ENCODE measurements at places on chromosomes 5 and 9.

DNA sequence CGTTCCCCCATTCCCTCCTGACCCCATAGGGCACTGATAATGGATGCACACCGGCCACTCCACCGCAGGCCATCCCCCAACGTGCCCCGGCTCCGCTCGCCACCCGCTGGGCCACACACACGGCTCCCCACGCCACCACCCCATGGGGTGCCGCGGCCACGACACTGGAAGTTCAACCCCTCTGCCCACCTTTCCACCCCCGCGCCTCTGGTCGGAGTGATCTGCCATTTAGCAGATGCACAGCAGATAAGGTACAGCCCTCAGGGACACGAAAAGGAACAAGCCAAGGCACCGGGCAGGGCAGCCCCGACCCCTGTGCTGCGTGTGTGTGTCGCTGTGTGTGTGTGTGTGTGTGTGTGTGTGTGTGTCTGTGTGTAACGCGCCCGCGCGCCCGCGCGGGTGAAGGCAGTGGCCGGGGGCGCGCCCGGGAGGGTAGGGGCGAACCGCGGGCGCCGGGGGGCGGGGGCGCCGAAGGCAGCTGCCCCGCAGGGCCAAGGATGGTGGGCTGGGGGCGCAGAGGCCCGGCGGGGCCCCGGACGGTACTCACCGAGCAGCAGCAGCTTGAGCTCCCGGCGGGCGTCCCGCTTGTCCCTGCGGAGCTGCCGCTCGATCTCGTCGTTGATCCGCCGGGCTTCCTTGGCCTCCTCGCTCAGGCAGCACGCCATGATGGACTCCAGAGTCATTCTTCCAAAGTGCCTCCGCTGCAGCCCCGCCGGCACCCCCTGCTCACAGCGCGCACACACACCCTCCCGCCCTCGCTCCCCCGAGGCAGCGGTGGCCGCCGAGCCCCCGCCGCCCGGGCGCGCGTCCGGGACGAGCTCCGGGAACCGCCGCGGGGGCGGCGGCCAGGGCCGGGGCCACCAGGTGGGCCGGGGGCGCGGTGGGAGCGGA, 813 bp downstream of the GNAQ start:
- peak; percentile 58 for DNase-seq

DNA sequence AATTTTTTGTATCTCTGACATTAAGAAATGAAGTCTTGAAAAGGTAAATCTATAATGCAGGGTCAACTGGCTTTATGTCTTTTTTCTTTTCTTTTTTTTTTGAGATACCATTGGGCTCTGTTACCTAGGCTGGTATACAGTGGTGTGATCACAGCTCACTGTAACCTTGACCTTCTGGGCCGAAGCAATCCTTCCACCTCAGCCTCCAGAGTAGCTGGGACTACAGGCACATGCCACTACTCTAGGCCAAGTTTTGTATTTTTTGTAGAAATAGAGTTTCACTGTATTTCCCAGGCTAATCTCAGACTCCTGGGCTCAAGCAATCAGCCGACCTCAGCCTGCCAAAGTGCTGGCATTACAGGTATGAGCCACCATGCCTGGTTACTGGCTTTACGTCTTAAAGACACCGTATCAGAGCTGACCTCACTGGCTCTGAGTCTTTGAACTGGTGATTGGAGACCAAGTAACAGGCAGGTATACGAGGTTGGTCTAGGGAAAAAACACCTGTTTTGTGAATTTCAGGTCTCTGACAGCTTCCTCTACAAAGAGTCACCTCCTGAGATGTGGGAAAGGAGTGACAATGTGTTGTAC, 70.4 kb upstream of the GPBP1 start:
- no peak for DNase-seq

DNA sequence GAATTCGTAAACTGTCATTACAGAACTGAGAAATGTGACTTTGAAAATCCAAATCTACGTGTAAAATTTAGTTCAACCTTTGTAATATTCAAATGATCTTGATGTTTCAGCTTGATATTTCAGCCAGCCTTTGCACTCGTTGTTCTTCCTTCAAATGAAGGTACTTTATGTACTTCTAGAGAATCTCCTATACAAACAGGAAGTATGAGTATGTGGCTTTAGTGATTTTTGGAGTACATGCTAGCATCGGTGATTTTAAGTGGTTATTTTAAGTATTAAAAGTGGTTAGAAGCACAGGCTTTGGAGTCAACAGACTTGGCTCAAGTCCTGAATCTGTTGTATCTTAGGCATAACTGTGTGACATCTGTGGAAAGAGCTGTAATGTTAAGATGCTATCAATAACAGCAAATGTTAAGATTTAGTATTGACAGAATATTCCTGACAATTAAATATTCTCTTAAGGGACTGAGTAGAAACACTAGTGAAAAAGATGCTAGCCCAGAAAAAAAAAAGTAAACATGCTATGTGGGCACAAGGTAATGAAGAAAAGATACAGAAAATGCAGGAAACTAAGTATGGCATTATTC, 398.0 kb downstream of the ADGRV1 start:
- no peak for DNase-seq

GRCh38 chr5:26761446-26761845, 276.9 kb downstream of the CDH9 start:
- DNase-seq, result no peak

DNA sequence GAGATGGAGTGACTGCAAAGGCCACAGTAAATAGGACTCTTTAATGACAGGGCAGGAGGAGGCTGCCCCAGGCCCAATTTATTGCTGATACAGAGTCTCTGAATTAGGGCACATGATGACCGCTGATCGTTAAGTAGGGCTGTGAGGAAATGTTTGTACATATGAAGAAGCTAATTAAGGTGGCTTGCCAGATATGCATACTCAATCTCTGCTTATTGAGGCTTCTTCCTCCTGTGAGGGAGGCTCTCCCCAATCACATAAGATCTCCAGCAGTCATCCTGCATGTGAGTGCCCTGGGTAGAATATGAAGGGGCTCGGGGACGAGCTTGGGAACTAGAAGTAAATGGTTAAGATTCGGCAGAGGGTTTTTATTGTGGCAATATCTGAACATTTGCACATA, 8.2 kb upstream of the CD180 start:
- DNase-seq, result no peak

GRCh38 chr5:14488709-14489108, 92.9 kb upstream of the OTULINL start:
- no peak for DNase-seq

- no peak for DNase-seq
Measured at GRCh38 chr9:117643288-117643654, 60.9 kb upstream of the TLR4 start.

DNA sequence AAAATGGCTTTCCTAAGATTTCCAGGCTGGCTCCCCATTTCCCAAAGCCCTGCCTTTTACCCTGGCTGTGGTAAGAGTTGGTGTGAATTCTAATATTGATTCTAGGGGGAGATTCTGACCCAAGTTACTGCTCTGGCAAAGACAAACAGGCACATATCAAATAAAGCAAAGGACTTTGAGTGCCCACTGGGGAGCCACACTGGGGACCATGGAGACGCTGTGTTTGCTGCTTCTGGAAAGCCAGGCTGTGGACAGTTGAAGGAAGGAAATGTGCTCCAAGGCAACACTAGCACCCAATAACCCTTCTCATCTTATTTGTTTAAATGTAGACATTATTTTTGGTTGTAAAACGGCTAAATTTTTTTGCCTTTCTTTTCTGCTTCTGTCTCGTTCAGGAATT, 78.7 kb downstream of the SNCAIP start:
- no peak for DNase-seq

GRCh38 chr5:101720033-101720432, 576.1 kb downstream of the SLCO4C1 start:
- no peak for DNase-seq

DNA sequence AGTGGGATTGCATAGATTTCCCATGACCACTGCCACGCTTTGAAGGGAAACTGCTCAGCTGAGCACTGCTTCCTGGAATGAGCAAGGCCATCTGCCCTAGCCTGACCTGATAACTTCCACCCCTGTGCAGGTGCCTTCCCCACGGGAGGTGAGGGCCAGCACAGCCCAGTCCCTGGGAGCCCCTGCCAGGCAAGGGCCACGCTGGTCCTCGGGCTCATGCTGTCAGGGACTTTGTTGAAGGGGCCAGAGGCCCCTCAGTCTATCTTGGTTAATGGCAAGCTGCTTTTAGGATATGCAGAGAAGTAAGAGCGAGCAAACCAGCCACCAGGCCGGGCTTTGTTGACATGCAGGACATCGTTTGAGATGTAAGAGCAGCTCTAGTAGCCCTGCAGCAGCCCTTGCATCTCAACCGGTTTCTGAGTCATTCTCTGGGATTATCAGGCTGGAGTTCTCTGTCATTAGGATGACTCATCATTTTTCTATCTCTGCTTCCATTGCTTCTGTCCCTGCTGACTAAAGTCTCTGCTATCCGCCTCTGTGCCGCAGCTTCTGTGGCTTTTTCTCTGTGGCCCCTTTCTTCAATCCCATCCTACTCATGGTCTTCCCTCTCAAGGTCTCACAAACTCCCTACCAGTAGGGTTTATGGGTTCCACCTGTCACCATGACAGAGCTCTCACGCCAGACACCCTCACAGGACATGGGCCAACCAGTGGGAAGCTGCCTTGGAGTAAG, 30.6 kb upstream of the IQGAP2 start:
- peak; percentile 83 for DNase-seq

- DNase-seq, result no peak
Measured at GRCh38 chr5:158414333-158414762, 555.4 kb upstream of the CLINT1 start.

DNA sequence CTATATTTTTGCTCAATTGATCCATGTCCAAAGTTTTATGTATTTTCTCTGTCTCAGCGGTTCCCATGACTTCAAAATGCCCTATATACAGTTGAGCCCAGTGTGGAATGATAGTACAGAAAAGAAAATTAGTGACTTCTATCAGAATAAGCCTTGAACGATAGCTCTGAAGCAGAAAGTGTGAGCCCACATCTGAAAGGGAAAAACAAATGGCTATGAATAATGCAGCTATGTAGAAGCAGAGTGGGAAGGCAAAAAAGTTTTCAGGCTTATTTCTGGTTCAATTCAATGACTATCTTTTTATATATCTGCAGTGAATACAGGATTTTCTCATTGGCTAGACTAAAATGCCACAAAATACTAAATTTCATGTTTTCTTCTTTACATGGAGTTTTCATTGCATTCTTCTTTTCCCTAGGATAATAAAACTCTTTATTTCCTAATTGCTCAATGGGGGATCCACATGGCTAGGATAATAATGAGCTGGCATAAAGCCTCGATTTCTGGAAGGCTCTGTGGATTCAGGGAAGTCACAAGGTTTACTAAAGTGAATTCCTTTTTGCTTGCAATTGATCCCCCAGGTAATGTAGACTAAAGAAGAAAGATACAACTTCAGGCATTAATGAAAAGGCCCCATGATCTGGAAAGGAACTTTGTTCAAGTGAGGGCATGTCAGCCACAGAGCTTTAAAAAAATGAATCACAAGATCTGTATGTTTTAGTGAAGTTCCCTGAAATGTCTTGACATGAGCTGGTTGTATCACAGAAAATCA, 377.0 kb upstream of the RIOK2 start:
- no peak for DNase-seq

DNA sequence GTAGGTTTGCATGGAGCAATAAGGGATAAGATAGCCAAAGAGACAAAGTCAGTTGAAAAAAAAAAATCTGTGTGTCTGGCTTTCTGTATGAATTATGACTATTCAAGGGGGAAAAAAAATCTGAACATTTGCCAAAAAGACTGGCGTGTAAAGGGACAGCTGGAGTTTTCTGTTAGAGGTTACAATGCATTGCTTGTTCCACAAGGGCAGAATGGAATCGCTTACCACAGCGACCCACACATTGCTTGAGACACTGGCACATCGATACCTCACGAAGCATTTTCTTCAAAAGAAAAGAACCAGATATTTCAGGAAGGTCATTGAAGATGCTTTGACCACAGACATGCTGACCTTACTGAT, 327.8 kb downstream of the TMEM167A start:
- peak; percentile 15 for DNase-seq
